A549 treated with RU486 at 1 μM for 4 hours (cell line): ENCODE measurements at places on chromosomes 7 and 10. TPM values are rescaled to one million over a fixed set of nuclear protein-coding genes. Genes with fewer than 3 reads are reported as not detected.

DPY19L1 gene
- 36.1 to 47.8 TPM (median 43.7 TPM) in 5 replicates for total RNA-seq

COL26A1 gene
- 0.21 to 0.52 TPM (median 0.49 TPM) in 5 replicates for total RNA-seq

ARHGEF35 gene
- total RNA-seq, result 0.22 to 0.59 TPM (median 0.26 TPM) in 5 replicates

GPR37 gene
- total RNA-seq, result 0.53 to 0.79 TPM (median 0.72 TPM) in 5 replicates

TET1 gene
- total RNA-seq, result 0.21 to 0.56 TPM (median 0.52 TPM) in 5 replicates

DRGX gene
- 0.03 TPM in 1 of 5 replicates, not detected in the others for total RNA-seq

TMEM213 gene
- not detected in 5 replicates for total RNA-seq

BICC1 gene
- total RNA-seq, result 18.2 to 27.4 TPM (median 24.7 TPM) in 5 replicates

LRRC61 gene
- 0.12 to 0.19 TPM (median 0.17 TPM) in 3 of 5 replicates, not detected in the others for total RNA-seq

GPR15LG gene
- total RNA-seq, result not detected in 5 replicates

CPVL gene
- total RNA-seq, result 0.14 to 0.34 TPM (median 0.28 TPM) in 5 replicates

FAM131B gene
- 0.33 to 0.71 TPM (median 0.46 TPM) in 5 replicates for total RNA-seq

ZNF655 gene
- 47.4 to 59.2 TPM (median 58.5 TPM) in 5 replicates for total RNA-seq

NIPSNAP2 gene
- 34.0 to 56.7 TPM (median 50.8 TPM) in 5 replicates for total RNA-seq

TFEC gene
- 0.06 TPM in 1 of 5 replicates, not detected in the others for total RNA-seq

ALDH18A1 gene
- total RNA-seq, result 48.8 to 54.9 TPM (median 49.3 TPM) in 5 replicates

UCN3 gene
- not detected in 5 replicates for total RNA-seq

SLC29A4 gene
- 8.3 to 15.3 TPM (median 14.5 TPM) in 5 replicates for total RNA-seq

FAM180A gene
- total RNA-seq, result not detected in 5 replicates

GNGT1 gene
- not detected in 5 replicates for total RNA-seq

HMX3 gene
- total RNA-seq, result 0.12 TPM in 1 of 5 replicates, not detected in the others

CTTNBP2 gene
- total RNA-seq, result 0.12 to 0.32 TPM (median 0.15 TPM) in 5 replicates

CLRN3 gene
- total RNA-seq, result 0.23 TPM in 1 of 5 replicates, not detected in the others

CTAGE4 gene
- total RNA-seq, result 0.05 TPM in 1 of 5 replicates, not detected in the others

C10orf67 gene
- 0.03 to 0.24 TPM (median 0.13 TPM) in 4 of 5 replicates, not detected in the other for total RNA-seq

GRID1 gene
- total RNA-seq, result 0.14 to 0.42 TPM (median 0.29 TPM) in 5 replicates

AGAP9 gene
- 8.0 to 9.7 TPM (median 9.2 TPM) in 5 replicates for total RNA-seq

OR2A7 gene
- not detected in 5 replicates for total RNA-seq

PNLIPRP1 gene
- not detected in 5 replicates for total RNA-seq

ZNF425 gene
- 1.1 to 2.4 TPM (median 1.4 TPM) in 5 replicates for total RNA-seq
